ENCODE measurements at places on chromosomes 16 and 17.

GRCh38 chr16:10592611-10593010 is 12.2 kb upstream of the EMP2 start:
- DNase-seq = no peak

DNA sequence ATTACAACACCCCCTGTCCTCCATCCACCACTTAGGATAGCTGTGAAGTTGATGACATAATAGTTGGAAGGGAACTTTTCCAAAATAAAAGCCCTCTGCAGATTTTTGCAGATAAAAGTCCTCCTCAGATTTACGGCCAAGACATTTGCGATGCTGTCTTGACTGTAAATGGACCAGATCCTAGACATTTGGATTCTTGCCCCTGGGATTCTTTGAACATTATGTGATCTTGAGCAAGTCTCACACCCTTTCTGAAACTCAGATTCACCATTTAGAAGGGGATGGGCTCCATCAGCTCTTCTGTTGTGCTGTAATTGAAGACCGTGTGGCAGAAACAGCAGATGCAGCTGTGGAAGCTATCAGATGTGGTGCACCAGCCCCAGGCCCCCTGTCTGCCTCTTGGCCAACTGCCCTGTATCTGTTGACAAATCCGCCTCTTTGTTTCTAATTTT is 153.9 kb upstream of the CACNG3 start:
- no peak for DNase-seq

GRCh38 chr17:4806777-4807604 is at the start of gene PLD2:
Gene PLD2 (plus strand): TSS chr17:4807152. CDS start chr17:4807773, 621 bp downstream.
- no peak for DNase-seq

DNA sequence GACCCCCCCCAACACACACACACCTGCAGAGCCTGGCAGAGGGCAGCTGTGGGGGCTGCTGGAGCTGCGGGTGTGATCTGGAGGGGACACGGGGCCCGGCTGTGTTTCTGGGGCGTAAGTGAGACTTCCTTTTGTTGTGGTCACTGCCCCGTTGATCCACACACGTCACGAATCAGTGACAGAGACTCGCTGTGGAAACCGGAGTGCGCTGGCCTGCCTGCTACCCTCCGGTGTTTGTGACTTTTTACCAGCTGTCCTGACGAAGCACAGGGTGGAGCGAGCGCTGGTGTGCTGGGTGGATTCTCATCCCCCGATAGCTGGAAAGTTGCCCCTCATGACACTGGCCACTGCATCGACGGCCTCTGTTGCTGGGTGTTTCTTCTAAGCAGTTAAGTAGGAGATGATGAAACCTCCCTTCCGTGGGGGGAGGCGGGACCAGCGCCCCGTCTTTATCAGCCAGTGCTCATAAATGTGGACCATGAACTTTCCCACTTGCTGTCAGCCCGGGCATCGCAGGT is 2.3 kb downstream of the METRNL start:
- DNase-seq = no peak

- no peak for DNase-seq
Measured at GRCh38 chr16:73730481-73731090, 566.0 kb upstream of the PSMD7 start.

DNA sequence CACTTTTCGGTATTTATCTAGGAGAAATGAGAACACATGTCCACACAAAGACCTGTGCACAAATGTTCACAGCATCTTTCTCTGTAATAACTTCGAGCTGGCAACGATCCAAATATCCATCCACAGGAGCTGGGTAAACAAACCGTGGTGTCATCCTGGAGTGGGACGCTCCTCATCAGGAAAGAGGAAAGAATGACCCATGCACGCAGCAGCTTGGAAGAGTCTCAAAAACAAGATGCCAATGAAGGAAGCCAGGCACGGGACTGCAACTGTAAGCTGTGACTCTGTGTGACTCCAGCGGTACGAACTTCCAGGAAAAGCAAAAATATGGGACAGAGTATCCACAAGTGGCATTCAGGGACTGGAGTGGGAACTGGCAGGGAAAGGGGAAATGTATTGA is 36.7 kb upstream of the CIBAR2 start:
- DNase-seq = no peak

- DNase-seq = no peak
Measured at GRCh38 chr17:73291260-73291801, 20.5 kb downstream of the CDC42EP4 start.

DNA sequence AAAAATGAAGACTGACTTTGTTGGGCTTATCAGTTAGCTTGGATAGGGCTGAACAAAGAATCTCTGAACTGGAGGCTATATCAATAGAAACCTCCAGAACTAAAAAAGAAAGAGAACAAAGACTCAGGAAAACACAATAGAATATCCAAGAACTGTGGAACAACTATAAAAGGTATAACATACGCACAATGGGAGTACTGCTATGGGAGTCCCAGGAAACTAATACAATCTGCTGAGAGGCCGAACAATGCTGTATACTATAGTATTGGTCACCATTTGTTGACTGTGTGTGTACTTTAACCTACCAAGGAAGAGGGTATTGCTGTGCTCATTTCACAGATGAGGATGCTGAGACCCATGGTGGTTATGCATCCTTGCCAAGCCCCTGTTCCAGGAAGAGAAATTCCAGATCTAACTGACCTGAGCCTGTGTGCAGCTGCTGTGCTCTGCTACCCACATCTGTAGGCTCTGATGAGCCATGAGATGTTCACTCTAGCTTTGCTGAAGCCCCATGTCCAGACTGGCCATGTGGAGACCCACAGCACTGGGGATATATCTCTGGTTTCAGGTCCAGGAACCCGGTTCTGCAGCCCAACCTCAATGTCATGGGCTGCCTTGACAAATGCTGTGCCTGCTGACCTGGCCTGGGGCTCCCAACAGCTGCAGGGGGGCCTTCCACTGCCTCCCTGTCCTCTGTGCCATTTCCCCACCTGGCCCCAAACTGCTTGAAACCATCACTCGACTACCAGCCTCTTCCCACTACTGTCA is 254.3 kb upstream of the TNRC6C start:
- DNase-seq = no peak

DNA sequence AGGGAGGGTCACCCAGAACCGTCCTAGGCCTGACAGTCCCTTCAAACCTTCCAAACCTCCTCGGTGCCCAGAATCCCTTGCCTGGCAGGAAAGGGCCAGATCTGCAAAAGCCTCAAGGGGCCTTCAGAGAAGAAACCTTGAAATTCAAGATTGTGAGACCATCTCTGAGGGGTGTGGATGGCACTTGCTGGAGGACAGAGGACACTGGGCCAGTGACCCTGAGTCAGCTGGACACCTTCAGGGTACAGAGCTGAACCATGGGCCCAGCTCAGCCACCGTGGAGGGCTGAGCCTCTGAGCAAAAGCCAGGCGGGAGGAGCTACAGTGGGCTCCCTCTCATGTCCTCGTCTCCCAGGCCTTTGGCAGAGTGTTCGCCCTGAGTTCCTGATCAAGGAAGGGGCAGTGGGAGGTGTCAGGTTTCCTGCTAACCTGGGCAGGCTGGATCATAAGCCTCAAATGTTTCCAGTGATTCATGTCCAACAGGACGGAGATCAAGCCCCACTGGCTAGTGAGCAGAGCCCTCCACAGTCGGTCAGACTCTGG is 3.0 kb downstream of the PDILT start:
- DNase-seq = no peak

GRCh38 chr16:75928295-75928694 is 202.0 kb upstream of the CPHXL start:
- no peak for DNase-seq

DNA sequence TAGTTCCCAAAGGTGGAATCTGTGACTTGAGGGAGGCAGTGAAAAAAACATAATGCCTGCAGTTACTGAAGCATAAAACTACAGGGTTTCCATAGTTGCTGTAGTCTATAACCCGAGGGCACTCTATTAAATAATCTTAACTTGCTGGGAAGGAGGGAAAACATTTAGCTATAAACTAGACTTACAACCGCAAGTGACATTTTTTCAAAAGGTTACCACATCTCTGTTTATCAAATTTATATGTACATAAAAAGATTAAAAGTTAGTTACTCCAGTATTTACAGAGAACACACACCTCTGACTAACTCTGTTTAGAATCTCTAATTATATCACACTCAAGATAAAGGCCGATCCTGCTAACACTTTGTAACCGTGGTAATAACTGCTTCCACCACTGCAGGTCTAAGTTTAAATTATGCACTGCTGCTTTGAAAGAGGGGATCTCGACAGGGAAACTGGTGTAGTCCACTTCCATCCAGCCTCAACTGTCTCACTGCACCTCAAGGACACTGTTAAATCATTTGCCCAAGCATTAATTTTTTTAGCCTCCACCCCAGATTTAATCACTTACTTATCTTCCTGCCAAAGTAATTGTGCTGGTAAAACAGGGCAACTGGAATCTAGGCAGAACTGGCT is 14.6 kb downstream of the KCNJ16 start:
- DNase-seq = no peak

GRCh38 chr16:88687676-88688012 is 1.3 kb upstream of the SNAI3 start:
- DNase-seq = no peak

- no peak for DNase-seq
Measured at GRCh38 chr17:3918372-3919122, 2.3 kb upstream of the P2RX1 start.

- no peak for DNase-seq
Measured at GRCh38 chr16:30786936-30787612, at the start of gene ZNF629. Gene ZNF629 (minus strand): TSS chr16:30787205. CDS start chr16:30784482, 2,723 bp downstream.

- no peak for DNase-seq
Measured at GRCh38 chr17:3926860-3927627, 10.8 kb upstream of the P2RX1 start.

- no peak for DNase-seq
Measured at GRCh38 chr16:84614073-84614459, 3.8 kb downstream of the COTL1 start.

GRCh38 chr16:59042301-59042700 is 308.2 kb upstream of the GOT2 start:
- no peak for DNase-seq

- DNase-seq = no peak
Measured at GRCh38 chr17:72566671-72567484, 446.1 kb downstream of the SOX9 start.

- no peak for DNase-seq
Measured at GRCh38 chr17:43550754-43551153, 4.6 kb upstream of the ETV4 start.

DNA sequence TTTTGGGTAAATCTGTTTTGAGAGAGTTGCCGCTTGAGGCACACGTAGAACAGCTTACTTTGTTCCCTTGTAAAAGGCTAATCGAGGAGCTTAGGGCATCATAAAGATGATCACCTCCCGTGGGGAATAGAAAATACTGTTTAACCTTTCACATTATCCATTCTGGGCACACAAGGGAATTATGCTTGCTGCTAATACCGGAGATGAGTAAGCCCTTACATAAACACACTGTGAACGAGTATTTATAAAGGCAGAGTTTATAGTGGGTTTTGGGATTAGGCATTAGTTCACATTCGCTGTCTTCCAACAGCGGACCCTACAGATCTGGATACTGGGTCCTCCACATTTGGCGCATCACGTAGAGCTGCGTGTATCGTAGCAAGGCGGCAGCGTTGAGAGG is 51.2 kb upstream of the CNTNAP4 start:
- no peak for DNase-seq

Measured in retinal pigment epithelial cell (primary cell).